ENCODE measurements at places on chromosomes 7 and 10.

GRCh38 chr7:104664648-104665047 lies 336.2 kb downstream of the LHFPL3 start:
- DNase-seq, result no peak

DNA sequence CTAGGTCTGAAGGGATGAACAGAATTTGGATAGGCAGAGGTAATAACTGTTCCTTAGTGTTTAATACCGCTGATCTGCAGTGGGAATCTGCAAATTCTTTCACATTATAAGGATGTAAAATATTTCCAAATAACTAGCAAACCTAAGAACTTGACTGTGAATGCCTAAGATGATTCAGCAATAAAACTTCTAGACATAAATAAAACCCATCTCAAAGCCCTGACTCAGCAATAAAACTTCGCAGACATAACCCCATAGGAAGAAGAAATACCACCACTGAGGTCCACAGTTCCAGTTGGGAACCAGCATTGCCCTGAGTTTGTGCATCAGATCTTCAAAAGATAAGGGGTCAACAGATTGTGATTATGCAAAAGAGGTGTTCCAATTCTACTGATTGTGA lies 354.2 kb downstream of the GFRA1 start:
- no peak for DNase-seq

- no peak for DNase-seq
Observed at GRCh38 chr10:100725869-100726426, 19.4 kb upstream of the PAX2 start.

DNA sequence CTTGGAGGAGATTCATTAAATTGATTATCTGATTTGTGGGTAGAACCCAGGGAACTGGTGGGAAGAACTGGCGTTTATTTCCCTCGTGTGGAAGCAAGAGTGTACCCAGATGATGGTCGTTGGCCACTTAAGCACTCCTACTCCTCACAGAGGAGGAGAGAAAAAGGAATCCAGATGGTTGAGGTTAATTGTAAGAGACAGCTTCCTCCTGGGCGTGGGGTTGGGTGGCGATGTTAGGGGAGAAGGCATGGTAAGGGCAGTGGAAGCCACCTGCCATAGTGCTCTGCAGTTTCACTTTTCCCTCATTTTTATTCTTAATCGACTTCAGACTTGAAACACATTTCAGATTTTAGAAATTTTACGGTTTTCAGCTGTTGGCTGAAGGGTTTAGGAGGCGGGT lies 104.1 kb downstream of the DOCK1 start:
- DNase-seq, result no peak

GRCh38 chr10:132839061-132839460 lies 53.1 kb upstream of the NKX6-2 start:
- no peak for DNase-seq

GRCh38 chr10:98745645-98746044 lies 298.9 kb upstream of the HPS1 start:
- no peak for DNase-seq

DNA sequence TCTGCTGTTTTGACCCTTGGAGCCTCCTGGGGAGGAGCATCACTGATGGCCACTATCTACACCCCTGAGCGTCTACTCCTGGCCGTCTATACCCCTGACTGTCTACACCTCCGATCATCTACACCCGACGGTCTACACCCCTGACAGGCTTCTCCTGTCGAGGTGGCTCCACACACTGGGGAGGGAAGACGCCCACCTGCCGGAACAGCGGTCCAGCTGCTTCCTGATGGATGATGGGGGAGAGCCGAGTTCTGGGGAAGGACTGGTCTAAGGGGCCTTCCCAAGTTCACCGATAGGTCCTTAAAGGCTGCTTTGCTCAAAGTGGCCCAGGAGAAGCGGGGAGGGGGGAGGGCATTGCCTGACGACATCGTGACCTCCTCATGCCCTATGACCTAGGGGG lies 39.4 kb downstream of the GBX1 start:
- no peak for DNase-seq
